GM12891 (cell line): ENCODE measurements at places on chromosomes 2 and 18.

DNA sequence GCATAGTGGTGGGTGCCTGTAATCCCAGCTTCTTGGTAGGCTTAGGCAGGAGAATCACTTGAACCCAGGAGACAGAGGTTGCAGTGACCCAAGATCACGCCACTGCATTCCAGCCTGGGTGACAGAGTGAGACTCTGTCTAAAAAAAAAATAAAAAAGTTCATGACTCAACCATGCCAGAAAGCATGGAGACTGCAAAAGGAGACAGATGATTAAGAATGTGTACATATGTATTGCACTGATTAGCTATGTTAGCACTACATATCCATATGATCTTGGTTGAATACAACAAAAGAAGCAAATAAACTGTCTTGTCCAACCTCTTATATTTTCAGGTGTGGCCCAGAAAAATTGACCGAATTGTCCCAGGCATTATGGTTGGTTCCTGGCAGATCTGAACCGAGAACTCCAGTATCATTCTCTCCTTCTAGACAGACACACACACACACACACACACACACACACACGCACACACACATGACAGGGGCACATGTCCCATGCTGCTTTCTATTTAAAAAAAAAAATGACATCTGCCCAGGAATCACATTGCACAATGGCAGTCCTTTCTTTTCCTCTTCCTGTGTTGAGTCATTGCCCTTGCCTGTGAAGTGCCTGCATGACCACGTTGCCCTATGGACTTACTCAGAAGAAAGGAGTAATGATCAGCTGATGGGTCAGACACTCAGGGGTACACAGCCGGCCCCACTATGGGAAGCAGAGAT lies 65.6 kb downstream of the MYCN start:
- DNase-seq, result no peak

DNA sequence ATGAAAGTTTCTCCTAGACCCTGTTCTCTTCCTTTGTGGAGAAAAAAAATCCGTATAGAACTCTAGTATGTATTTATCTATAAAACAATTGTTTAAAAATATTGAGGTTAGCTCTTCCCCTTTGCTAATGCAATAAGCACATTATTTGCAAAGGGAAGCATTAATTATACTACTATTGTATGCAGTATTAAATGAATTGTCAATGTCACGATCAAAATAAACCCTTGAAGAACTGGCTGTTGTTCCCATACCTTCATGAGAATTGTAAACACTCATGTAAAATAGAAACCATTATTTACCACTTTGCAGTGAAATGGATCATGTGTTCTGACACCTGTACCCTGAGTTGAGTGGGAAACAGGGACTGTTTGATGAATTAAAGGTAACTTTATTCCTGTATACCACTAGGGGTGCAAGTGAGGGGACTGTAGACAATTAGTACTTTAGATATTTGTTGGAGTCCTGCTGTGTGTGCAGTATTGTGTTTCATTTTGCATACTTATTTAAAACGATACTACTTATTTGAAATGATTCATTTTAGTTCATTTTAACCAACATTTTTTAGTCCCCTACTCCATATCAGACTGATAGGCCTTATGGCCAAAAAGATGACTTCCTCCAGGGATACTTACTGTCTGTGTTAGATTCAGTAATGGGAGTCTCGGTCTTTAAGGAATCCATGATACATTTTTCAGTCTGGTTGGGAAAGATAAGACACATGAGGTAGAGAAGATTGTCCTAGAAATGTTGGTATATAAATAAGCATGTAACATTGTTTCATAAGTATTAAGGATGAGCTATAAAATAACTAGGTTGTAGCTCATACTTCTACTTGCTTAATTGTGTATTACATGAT lies 7.9 kb downstream of the PKP4 start:
- no peak for DNase-seq

GRCh38 chr18:10442551-10442971 lies 11.9 kb upstream of the APCDD1 start:
- DNase-seq, result no peak

DNA sequence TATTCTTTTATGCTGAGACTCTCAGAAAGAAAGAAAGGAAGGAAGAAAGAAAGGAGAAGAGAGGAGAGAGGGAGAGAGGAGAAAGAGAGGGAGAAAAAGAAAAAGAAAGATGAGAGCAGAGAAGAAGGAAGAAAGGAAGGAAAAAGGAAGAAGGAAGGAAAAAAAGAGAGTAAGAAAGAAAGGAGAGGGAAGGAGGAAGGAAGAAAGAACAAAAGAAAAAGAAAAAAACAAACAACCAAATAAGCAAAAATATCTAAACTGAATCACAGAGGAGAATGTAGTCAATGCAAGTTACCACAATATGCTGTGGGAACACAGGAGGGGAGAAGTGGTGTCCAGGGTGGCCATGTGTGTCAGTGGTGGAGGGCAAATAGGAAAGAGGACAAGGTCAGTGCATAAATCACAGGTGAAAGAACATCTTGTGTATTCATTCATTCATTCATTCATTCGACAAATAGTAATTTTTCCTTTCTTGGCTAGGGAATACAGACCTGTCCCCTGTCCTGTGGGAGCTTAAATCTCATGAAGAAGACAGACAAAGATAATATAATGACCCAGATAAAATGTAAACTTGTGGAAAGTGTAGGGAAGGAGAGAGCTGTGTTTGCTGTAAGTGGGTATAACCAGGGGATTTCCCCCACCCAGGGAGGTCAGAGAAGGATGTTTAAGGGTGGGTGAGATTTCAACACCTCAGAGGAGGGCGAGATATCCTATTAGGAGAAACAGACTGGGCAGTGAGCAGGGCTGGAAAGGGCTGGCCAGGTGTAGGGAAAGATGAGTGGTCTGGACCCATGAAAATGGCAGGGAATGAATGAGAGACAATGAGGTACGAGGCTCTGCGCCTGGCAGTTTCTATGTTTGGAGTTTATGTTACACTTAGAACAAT lies 50.7 kb downstream of the IL1R2 start:
- DNase-seq, result no peak

- DNase-seq, result no peak
Measured at GRCh38 chr2:168766600-168766999, 35.8 kb upstream of the NOSTRIN start.

DNA sequence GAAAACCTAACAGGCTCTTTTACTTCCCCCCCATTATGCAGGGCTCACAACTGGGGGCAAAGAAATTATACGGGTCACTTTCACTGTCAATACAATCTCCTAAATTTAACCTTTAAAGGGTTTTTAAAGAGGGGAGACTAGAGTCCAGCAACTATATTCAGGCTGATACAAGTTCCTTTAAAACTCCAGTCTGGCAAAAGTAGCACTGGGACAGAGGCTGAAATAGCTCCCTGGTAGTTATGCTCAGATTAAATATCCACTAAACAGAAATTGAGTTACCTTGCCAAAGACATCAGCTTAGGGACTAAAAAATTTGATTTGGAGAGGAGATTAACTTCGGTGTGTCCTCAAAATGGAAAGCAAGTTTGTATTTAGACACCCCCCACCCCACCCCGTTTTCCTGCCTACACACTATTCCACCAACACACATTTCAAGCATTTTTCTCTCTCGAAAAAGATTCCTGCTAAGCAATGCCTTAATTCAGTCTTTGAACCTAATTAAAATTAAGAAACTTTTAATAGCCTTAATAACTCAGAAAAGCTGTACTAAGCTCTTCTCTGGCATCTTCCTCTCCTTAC lies 127.2 kb downstream of the OSBPL1A start:
- no peak for DNase-seq

DNA sequence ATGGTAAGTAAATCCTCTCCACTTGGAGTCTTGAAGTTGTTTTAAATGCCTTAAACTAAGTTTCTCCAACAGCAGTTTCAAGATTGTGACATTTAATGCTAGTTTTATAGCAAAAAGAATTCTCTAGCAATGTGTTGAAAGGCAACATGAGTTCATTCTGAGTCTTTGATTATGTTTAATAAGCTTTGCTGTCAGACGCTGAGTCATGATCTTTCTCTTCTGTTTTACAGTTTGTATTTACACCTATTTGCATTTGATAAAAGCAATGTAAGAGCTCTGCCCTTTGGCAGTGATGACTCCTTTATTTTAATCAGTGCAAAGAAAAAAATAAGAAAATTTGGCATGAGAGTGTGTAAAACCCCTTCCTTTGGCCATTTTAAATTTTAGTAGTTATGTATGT lies 497.7 kb downstream of the STK39 start:
- DNase-seq, result no peak

- no peak for DNase-seq
Measured at GRCh38 chr2:239697399-239698164, 296.8 kb upstream of the HDAC4 start.

DNA sequence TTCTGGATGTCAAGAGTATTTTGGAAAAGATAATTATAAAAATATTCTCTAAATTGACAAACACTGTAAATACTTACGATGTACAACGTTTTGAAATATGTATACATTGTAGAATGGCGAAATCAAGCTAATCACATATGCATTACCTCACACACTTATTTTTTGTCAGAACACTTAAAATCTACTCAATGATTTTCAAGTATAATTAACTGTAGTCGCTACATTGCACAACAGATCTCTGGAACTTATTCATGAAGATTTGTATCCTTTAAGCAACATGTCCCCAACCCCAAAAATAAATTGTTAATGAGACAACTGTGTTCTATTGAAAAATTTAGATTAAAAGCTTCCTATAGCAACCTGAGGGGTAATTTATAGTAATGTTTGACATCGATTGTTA lies 59.8 kb downstream of the C2orf74 start:
- no peak for DNase-seq

DNA sequence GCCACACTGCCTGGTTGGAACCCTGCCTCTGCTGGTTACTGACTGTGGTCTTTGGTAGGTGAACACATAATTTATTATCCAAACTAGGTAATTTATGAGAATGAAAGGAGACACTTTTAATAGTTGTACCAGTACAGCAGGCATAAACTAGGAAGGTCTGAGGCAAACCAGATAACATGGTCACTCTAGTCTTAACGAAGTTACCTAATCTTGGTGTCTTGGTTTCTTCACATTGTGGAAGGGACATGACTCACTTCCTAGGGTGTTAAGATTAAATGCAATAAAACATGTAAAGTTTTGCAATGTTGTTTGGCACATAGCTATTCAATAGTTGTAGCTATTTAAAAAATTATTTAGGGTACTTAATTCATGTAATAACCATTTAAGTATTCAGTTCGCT lies 23.3 kb downstream of the SPTBN1 start:
- DNase-seq, result no peak

DNA sequence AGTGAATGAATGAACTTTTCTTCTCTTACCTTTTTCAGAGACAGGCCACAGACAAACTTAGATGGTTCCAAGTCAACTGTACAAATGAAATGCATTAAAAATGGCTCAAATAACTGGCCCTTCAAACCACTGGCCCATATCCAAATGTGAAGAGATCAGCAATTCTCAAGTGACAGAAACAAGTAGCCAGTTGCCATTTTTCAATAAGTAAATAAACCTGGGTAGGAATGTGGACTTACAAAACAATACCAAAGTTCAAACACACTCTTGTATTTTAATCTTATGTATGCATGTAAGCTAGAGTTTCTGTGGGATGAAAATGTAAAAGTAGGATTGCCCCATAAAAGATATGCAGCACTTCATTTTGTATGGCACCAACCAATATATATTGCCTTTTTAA lies 129.2 kb downstream of the MEP1B start:
- no peak for DNase-seq

- no peak for DNase-seq
Measured at GRCh38 chr2:214310319-214310718, 100.5 kb upstream of the VWC2L start.

DNA sequence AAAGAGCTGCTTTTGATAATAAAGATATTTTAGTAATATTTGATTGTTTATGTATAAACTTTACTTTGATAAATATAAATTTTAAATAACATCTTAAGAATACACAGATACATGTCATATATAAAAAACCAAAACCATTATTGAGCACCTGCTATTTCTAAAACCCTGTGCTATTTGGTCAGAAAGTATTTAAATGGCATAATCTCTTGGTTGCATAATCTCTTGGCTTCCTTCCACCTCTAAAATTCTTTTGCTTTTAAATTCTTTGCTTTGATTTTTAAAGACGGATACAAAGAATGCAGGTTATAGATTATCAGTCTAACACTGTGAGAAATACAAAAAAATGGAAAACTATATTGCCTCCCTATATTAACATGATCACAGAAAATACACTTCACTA lies 36.9 kb downstream of the ACMSD start:
- no peak for DNase-seq

DNA sequence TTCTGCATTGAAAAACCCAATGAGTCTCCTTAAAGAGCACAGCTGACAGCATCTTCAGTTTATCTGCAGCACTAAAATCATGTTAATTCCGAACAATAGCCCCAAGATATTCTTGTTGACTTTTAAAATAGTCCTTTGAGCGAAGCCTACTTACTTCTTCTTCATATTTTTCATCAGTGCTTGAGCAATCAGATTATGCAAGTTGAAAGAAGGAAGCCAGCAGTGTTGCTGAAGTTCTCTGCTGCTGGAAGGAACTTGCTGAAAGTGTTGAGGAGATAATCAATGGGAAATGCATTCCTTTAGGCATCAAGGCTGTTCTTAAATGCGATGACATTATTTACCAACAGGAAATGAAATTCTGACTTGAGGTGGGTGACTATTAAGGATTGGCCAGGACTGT lies 105.9 kb upstream of the SNTG2 start:
- no peak for DNase-seq

GRCh38 chr2:48617618-48618017 lies at the start of gene GTF2A1L:
Gene GTF2A1L, plus strand, starts transcription at chr2:48617856. Its CDS starts 19 bp downstream, at chr2:48617875.
- no peak for DNase-seq

- DNase-seq, result no peak
Measured at GRCh38 chr18:63520053-63520685, 22.0 kb upstream of the SERPINB12 start.

GRCh38 chr2:231605607-231606091 lies 13.0 kb downstream of the TEX44 start:
- DNase-seq, result no peak

DNA sequence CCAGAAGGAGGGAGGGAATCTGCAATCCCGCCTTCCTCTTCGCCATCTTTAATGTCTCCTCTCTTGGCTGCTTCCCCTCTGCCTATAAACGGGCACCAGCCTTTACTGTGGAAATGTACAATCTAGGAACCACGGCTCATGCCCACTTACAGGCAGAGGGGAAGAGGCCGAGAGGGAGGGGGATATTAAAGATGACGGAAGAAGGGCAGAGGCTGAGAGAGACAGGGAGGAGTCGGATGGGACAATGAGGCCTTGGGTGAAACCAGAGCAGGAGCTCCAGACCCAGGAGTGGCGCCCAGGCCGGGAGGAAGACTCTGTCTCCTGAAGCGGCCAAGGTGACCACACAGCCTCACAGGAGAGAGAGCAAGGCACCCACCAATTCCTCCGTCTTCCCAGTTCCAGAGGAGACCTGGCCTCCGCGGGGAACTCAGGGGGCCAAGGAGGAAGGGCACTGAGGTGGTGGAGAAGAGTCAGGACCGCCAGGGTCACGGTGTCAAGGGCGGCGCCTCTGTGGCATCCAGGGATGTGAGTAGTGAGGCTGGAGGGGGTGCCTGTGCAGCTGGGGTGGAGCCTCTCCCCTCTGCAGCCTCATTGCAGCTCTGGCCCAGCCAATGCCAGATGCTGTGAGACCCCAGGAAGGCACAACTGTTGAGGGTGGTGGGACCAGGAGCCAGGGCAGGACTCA lies 67.8 kb downstream of the CIB4 start:
- DNase-seq, result no peak
